Stimulated activated CD8-positive, alpha-beta memory T cell treated with anti-CD3 and anti-CD28 coated beads, Interleukin-7, amount 100 ng/mL, for 24 hours (primary cell): ENCODE measurements at places on chromosomes 2 and 18.

GRCh38 chr2:181574321-181574720 is 82.6 kb downstream of the CERKL start:
- DNase-seq, result no peak

DNA sequence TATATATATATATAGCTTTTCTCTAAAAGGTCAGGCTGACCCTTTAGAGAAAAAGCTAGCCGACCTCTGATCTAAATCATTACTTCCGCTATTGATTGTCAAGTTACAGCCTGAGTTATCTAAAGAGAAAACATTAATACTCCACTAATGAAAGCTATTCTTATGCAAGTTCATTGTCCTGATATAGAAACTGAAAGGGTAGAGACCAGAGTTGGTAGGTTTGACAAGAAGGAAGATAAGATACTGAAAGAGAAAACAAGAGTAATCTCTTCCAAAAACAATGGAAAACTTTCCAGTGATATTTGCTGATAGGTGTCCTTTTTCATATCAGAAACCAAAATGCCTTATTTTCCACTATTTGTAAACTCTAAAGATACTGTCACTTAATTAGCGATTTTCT is 62.8 kb upstream of the SLC39A10 start:
- no peak for DNase-seq

- DNase-seq, result no peak
These were observed 7.5 kb downstream of the ASB1 start for GRCh38 chr2:238433941-238434845.

GRCh38 chr2:170953941-170954340 is 24.9 kb downstream of the GORASP2 start:
- no peak for DNase-seq

DNA sequence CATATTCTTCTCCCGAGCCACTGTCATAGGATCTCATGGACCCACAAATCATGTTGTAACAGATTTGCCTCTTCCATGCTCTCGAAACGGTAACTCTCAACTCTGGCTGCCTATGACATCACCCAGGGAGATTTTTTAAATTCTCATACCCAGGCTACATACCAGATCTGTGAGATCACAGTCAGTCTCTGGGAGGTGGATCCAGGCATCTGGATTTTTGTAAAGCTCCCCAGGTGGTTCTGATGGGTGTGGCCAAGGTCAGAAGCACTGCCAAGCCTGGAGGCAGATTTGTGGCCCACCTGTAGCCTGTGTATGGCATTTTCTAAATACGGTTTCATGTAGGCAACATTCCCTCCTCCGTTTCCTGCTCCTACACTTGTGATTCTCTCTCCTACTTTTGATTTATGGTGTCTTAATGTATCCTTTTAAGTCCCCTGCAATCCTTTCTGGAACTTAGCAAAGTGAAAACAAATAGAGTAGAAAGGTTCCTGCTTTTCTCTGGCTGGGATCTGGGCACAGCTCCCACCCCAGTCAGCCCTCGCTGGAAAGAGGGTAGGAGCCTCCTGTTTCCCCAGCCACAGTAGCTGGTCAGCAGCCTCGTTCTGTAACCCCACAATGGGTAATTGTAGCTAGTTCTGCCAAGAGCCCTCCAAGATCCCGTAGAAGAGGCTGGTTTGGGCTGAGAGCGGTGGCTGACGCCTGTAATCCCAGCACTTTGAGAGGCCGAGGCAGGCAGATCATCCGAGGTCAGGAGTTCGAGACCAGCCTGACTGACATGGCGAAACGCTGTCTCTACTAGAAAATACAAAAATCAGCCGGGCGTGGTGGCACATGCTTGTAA is 96.2 kb downstream of the KLHL29 start:
- DNase-seq, result no peak

DNA sequence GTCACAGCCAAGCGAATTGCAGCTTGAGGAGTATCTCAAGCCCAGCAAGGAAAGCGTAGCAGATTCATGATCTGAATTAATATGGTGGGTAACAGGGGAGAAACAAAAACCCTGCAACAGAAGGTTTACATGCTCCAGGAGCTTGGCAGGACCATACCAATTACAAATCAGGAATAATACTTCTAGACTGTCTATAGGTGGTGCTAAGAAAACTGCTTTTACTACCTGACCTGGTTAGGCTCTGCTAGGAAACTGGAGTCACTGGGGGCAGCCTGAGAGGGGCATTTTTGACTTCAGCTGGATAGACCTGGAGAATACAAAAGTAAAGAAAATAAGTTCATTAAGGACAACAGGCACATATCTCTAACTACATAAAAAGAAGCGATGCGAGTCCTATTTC is 24.6 kb upstream of the SPOPL start:
- no peak for DNase-seq

DNA sequence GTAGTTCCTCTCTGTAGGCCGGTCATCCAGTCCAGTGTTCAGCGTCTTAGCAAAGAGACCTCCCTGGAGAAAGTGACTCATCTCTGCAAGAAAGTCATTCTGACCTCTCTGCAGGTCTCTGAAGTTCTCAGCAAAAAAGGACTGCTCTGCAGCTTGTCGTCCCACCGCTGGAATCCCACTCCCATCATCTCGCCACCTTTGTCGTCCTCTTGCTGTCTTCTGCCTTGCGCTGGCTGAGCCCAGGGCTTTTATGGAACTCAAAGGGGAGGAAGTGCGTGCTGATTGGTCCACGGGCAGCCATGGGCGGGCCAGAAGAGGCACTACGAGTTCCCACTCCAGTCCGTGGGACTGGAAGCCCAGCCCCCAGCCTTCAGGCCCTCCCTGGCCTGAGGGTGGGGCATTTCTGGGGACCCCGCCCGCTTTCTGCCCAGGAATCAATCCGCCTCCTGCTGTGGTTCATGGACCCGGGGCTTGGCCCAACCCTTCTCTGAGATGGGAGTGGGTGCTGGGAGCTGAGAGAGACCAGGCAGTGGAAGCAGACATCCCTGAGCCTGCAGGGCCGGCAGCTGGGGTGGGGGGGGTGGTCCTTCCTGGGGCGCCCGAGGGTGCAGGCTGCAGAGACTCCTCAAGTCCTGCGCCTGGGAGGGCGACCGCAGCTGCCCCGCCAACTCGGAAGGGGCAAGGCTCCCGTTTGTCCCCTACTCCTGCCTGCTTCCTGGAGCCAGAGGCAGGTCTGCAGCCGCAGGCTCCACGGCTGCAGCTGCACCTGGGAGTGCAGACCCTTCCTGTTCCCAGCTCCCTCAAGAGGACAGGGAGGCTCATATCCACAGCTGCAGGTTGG is 660.7 kb upstream of the RAB6C start:
- no peak for DNase-seq

DNA sequence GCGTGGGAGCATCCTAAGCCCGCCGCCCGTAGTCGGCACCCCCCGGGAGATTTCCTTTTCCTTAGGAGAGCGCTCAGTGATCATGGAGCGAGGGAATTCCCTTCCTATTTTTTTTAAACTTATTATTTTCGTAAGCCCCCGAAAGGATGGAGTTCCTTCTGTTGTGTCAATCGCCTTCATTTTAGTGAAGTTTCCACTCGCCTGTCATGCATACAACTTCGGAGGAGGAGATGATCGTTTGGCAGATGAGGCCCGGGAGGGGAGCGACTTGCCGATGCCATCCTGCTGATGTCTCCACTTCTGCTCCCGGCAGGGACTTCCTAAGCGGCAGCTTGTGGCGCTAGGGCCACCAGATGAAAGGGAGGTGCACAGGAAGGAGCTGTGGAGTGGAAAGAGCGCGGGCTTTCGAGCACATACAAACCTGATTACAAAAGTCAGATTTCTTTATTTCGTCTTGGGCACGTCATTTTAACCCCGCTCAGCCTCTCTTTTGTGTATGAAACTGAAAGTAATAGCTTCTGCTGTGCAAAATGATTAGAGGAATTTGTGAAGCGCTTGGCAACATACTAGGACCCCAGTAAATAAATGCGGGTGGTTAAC is at the start of gene ADGRF3:
ADGRF3 (minus strand) TSS at position 336 of the 600 bp plus-strand sequence. CDS start 555 bp downstream, outside the sequence.
- peak; percentile 34 for DNase-seq

DNA sequence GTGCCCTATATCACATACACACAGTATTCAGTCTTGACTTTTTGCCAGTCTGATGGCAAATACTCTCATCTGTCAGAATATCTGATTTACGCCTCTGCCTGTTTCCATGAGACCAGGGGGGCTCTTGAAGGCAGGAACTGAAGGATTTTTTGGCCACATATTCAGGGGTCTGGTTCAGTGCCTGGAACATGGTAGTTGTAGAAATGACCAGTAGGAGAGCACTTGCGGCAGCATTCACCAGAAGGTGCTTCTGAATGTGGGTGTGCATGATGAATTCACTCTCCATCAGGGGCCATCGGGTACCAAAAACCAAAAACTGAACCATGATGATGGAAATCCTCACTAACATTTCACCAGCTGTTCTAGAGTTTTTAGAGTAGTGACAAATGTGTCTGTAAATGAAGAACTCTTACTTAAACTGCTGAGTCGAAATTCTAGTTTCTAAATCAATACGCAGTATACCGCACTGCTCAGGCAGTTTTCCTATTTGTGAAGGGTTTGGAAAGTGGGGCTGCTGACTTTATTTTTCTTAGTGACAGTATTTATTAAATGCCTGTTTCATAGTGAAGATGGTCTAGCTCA is 54.6 kb downstream of the MERTK start:
- no peak for DNase-seq

GRCh38 chr18:48356909-48357631 is 52.1 kb downstream of the ZBTB7C start:
- DNase-seq, result no peak

DNA sequence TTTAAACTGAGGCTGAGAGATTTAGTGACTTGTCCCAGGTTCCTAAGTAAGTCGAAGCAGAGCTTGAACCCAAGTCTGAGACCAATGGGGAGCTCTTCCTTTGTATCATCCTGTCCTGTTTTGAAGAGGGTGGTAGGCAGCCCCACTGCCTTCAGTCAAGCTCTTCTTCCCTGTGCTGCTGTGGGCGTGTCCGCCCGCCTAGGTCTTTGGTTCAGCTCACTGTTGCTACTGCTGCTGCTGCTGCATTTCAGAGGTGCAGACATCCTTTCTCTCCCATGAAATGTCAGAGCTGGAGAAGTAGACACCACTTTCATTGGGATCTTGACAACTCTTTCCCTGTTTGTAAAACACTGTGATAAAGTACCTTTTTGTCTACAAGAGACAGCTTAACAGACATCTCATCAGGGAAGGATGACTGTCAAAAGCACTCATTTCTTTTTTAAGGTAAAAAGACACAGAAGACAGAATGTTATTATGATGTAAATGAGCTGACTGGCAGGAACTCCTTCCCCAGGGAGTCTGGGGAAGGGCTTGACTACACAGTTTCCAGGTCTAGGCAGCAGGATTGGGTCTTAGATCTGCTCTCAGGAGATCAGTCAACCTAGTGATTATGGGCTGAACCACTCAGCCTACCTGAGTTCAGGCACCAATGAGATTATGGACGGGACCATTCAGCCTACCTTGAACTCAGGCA is 91.7 kb upstream of the TRIB2 start:
- DNase-seq, result no peak

DNA sequence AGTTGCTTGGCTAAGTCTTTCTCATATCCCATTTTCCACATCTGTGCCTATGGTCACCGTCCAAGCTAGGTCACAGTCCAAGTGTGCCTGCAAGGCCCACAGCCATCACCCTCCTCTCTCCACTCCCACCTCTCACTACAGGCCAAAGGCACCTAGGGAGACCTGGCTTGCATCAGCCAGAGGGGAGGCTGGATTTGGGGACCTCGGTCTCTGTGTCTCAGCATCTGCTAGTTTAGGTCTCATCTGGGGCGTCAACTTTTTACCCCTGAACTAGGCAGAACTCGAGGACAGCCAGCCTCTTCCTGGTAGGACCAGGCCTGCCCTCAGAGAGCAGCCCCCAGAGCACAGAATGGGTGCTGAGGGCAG is 217.1 kb downstream of the DYSF start:
- DNase-seq, result no peak

GRCh38 chr2:139969323-139969722 is 1189.1 kb upstream of the NXPH2 start:
- DNase-seq, result no peak

GRCh38 chr2:120291401-120292311 is 39.0 kb downstream of the RALB start:
- no peak for DNase-seq

DNA sequence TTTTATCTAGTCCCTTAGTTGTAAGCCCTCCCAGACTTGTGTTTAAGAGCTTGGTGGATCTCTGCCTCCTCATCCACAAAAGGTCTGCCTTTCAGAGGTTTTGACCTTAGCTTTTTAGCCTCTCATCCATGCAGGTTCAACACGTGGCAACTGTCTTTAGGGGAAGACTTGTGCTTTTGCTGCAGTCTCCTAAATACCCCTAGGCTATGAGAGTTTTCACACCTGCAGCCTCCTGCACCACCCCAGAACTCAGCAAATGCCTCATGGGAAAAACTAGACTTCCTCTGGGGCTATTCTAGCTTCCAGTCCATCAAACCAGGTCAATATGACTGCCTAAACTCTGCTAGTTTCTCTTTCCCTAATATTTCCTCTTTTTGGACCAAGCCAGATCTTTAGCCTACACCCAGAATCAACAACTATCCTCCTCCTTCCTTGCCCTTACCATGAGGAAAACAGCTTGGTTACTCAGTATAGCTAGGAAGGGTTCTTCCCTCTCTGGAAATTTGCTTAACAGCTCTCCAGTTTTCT is 132.3 kb upstream of the RIOK3 start:
- DNase-seq, result no peak

- no peak for DNase-seq
These were observed 228.1 kb upstream of the PXDN start for GRCh38 chr2:1972422-1972821.

- no peak for DNase-seq
These were observed 130.9 kb upstream of the SMAD7 start for GRCh38 chr18:49081511-49082155.

DNA sequence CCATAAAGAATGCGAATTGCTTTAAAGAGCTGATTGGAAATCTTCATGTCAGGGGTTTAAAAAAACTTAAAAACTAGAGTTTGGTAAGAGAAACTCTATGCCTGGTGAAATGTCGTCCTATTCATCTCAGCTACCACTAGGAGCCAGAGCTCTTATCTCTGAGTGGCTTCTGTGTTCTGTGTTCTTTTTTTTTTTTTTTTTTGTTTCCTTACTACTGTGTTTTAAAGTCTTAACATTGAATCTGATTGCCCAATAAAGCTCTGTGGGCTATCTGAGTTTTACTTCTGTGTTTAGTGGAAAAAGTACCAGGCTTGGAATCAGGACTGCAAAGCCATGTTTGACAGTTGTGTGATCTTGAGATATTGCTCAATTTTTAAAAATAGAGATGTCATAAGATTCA is 494.8 kb downstream of the RIT2 start:
- DNase-seq, result no peak

GRCh38 chr2:54347622-54348021 is 91.6 kb upstream of the TSPYL6 start:
- no peak for DNase-seq

- no peak for DNase-seq
These were observed 33.6 kb upstream of the SNED1 start for GRCh38 chr2:240964704-240965295.
